ENCODE measurements at places on chromosomes 1 and 21.
A peak's percentile ranks its signal among the peaks of the same experiment; 100 is the strongest.

- no peak for DNase-seq
These were observed 161.3 kb upstream of the SGIP1 start for GRCh38 chr1:66372522-66373101.

DNA sequence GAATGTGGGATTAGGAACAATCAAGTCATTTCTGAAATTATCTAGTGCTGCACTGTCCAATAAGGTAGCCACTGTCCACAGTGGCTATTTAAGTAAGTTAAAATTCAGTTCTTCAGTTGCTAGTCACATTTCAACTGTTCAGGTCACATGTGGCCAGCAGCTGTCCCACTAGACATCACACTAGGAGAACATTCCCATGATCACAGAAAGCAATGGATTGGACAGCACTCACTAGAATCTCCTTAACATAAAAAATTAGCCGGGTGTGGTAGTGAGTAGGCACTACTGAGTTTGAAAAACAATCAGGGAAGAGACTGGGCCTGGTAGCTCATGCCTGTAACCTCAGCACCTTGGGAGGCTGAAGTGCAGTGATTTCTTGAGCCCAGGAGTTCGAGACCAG lies 33.6 kb downstream of the NUP133 start:
- DNase-seq: no peak

- peak; percentile 29 for DNase-seq
These were observed 1.3 kb downstream of the TRIM33 start for GRCh38 chr1:114509596-114510273.

DNA sequence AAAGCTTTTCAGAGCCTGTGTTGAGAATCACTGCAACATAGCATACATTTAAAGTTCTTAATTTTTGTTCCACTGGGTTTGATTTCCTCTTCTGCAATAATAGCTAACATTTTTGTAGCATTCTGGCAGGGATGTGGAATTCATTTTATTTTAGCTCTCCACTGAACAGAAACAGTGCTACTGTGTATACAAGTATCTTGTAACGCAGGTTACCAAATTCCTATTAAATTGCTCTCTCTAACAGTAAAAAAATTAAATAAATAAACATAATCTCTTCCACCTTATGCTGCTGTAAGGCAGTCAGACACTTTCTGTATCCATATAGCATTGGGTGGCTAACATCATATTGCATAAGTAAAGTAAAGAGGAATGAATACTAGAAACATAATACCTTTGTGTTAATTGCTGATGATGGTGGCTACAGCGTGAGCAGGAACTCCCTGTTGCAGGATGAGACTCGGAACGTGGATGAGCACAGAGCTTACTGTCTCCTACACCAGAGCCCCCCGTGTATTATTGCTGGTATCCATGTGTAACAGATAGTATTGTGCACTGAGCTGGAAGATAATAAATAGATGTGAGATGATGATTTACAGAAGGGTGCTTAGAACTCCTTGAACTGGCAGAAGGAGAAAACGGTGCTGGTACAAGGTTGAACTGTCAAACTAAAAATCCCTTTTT lies 276.9 kb upstream of the SNX7 start:
- no peak for DNase-seq

- DNase-seq: no peak
These were observed 137.3 kb upstream of the SPAG17 start for GRCh38 chr1:118322331-118322730.

GRCh38 chr1:15323351-15323988 lies 76.4 kb downstream of the FHAD1 start:
- DNase-seq: peak; percentile 65

- no peak for DNase-seq
These were observed 8.2 kb upstream of the DENND1B start for GRCh38 chr1:197783510-197783948.

GRCh38 chr21:31348188-31348587 lies 4.1 kb upstream of the TIAM1 start:
- no peak for DNase-seq

- DNase-seq: no peak
These were observed 149.4 kb upstream of the CD34 start for GRCh38 chr1:208060215-208060869.

DNA sequence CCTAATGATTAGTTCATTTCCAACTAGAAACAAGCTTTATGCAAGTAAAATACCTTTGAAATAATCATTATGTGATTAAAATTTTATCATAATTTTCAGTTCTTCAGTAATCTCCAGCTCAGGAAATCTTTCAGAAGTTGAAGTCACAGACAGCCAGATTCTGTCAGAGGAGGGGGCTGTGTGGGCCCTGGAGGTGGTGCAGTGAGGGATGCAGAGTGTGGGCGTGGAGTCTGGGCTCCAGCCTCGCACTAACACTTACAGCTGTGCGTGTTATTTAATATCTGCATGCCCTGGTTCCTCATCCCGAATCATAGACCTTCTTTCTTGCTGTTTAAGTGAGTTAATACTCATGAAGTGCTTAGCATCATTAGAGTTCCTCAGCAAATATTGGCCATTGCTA lies 23.9 kb downstream of the WDR64 start:
- DNase-seq: no peak

- DNase-seq: peak; percentile 75
These were observed 13.2 kb upstream of the PRMT2 start for GRCh38 chr21:46622226-46622625.

- DNase-seq: no peak
These were observed 80.2 kb upstream of the ACTL8 start for GRCh38 chr1:17674726-17675500.

DNA sequence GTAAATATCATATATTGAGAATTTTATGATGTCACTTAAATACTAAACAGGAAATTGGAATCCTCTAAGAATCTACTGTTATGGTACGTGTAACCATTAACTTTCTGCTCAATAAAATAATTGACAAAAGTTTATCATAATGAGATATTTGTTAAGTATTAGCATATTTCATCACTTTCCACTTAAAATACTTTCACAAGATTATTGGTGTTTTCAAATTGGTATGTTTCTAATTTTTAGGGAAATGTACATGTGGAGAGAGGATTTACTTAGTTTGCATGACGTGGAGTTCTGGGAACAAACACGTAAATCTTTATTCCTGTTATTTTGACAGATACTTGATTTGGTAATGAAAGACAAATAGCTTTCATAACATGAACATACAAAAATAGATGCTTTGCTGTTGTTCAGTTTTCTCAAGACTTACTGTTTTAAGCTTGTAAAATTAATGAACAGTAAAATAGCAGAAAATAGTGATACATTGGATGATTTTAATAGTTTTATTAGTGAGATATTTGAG lies 1.6 kb downstream of the SRSF11 start:
- DNase-seq: no peak

- DNase-seq: no peak
These were observed 243.1 kb upstream of the PKN2 start for GRCh38 chr1:88441022-88441421.

- no peak for DNase-seq
These were observed 6.1 kb downstream of the NPL start for GRCh38 chr1:182795563-182796228.

GRCh38 chr1:94486990-94487389 lies 54.6 kb downstream of the F3 start:
- no peak for DNase-seq

GRCh38 chr21:28781602-28782276 lies 210.9 kb downstream of the LTN1 start:
- no peak for DNase-seq

GRCh38 chr1:231357187-231357772 lies 19.2 kb downstream of the SPRTN start:
- DNase-seq: no peak

GRCh38 chr1:41255978-41256377 lies 13.9 kb upstream of the SCMH1 start:
- no peak for DNase-seq

DNA sequence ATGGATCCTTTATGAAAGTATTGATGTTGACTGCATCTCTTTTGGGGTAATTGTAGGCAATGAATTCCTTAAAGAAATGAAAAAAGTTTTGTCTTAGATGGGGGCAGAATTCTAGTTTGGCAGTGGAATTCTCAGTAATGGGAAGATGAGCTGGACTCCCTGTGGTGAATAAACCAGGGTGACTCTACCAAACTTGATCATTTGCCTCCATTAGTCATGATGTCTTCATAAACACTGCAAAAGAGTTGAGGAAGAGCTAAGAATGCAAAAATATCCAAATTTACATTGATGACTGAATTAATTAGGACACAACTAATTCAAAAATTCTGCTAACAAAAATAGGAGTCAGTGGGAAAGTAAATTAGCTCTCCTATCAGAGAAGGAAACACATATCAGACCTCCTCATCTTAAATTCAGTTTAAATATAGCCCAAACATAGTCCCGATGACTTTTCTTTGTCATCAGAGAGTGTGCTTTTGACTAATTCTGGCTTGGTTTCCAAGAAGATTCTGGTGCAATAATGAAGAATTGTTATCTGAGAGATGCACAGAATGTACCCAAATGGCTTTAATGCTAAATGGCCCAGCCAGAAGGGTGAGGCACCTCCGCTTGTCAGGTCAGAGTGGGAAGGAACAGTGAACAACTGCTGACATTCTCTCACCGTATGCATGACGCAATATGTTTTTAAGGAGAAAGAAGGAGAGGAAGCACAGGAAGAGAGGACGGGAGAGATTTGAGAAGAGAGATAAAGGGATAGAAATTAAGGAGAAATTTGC lies 525.1 kb downstream of the LMO4 start:
- DNase-seq: no peak

DNA sequence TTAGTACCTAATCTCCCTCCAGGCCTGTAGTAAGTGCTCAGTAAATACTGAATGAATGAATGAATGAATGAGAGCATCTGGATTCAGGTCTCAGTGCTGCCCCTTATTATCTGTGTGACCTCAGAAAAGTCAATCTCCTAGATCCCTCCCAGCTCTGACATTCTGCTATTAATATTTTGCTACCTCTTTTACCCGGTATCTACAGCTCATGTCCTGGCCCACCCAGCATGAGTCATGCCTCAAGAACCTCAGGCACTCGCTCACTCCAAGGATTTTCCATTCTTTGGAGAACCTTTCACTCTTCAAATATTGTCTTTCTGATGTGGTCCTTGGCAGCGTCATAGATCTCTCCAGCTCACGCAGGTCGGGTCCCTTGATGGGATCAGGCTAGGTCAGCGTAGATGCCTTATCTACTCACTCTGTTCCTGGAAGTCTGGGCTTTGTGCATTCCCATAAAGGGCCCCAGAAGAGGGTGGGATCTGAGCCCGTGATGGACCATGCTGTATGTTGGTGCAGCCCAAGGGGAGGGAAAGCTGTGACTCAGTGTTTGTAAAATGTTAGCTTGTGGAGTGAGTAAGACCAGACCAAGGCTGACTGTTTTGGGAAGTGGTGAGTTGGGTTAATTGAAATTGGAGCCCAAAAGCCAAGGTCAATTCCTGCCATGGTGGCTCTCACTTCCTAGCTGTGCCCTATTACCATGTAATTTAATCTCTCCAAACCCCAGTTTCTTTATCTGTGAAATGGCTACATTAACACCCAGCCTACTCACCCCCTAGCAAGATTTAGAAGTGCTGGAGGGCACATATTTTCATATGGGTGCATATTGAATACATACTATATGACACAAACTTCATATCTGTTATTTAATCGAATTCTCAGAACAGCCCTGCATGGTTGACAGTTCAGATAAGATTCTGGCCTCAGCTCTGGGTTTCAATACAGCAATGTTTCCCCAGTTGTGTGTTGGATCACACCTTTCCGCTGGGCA lies 214.1 kb upstream of the USP24 start:
- DNase-seq: no peak

- no peak for DNase-seq
These were observed 37.3 kb downstream of the NPHP4 start for GRCh38 chr1:5954964-5955363.

GRCh38 chr1:40535732-40536131 lies 4.3 kb downstream of the ZNF684 start:
- DNase-seq: no peak

GRCh38 chr1:30085811-30086770 lies 637.3 kb downstream of the MATN1 start:
- DNase-seq: no peak

- no peak for DNase-seq
These were observed 2.2 kb downstream of the TMEM35B start for GRCh38 chr1:34982820-34983376.

DNA sequence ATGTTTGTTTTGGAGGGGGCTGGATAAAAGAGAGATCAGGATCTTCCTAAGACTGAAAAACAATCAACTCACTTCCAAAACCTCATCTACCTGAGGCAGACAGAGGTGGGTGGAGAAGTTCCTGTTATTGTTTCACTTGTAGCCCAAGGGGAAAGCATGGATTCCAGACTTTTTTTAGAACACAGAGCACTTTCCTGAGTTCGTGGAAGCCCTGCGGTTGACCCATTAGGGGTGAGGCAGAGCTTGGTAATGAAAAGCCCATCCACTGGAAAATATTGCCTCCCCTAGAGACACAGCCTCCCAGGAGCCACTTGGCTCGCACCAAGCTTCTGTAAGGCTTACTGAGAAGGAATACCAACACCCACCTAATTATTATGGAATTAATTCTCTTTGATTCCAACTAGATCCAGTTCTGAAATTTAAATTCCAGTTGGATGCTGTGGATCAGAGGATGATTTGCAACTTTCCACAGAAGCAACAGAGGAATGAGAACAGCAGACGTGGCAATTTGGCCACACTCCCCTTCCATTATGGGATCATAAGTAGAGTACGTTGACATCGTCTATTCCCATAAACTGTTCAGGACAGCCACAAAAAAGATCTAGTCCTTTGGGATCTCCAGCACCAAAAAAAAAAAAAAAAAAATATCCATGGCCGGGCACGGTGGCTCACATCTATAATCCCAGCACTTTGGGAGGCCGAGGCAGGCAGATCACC lies 4.1 kb upstream of the PEF1 start:
- DNase-seq: no peak

DNA sequence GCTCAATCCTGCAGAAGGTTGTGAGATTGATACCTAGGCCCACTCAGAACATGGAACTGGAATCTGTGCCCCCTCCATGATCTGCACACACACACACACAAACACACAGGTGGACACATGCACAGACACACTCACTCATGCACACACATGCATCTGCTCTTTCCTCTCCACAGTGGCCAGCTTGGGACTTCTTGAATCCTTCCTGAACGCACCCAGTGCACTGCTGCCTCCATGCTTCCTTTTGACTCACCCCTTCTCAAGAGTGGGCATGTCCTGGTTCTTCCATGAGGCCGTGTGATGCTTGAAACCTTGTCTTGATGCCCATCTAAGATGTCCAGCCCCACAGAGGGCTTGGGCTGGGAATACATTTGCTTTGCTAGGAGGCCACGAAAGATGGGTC lies 25.4 kb upstream of the TENT5C start:
- no peak for DNase-seq

Measured in stimulated activated naive CD4-positive, alpha-beta T cell (primary cell).